ENCODE measurements at places on chromosomes 4 and X.

DNA sequence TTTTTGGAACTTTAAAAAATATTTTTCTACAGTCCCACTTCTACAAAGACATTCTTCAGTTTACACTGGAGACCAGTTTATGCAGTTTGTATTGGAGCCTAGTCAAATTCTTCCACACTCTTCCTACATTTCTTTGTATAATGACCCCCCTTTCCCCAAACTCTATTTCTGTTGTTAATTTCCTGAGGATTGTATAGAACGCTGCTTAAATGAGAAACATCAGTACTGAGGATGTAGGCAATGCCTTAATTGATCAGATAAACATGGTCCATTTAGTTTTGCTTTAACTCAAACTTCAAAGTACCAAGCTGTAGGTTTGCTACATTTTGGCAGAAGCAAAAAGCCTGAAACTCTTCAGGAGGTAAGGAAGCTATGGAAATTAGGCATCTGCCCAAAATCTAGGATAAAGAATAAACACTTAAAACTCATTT lies 155.5 kb downstream of the SLC7A11 start:
- DNase-seq: no peak

DNA sequence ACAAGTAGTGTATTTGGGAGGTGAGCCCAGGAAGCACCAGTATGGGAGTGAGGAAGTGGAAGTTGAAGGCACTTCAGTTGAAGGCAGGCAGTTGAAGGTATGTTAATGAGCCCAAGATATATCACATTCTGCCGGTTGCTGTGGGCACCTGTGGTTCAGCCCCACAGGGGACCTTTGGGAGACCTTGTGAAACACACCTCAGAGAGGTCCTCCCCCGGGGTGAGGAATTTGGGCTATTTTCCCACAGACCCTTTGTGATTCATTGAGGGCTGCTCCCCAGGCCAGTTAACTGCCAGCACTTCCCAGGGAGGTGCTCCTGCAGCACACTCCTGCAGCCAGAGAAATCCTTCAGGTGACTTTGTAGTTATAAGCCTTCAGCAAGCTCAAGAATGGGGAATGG lies 45.9 kb downstream of the PTCHD1 start:
- DNase-seq: no peak

- DNase-seq: no peak
These were observed 256.8 kb downstream of the DHRSX start for GRCh38 chrX:2243913-2244460.

DNA sequence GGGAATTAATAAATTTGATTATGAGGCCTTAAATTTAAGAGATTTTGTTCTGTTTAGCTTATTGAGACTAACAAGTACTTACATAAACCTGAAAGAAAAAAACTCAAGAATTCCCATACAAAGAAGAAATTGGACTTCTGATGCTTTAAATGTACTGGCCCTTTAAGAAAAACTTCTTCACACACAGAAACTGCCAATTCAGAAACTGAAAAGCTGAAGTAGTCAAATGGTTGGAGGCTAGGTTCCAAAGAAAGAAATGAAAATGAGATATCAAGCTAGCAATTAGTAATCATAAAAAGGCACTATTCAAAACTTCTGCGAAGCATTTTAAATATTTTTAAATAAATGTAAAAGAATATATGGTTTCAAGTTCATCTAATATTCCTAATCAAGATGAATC lies 151.3 kb downstream of the THOC2 start:
- no peak for DNase-seq

DNA sequence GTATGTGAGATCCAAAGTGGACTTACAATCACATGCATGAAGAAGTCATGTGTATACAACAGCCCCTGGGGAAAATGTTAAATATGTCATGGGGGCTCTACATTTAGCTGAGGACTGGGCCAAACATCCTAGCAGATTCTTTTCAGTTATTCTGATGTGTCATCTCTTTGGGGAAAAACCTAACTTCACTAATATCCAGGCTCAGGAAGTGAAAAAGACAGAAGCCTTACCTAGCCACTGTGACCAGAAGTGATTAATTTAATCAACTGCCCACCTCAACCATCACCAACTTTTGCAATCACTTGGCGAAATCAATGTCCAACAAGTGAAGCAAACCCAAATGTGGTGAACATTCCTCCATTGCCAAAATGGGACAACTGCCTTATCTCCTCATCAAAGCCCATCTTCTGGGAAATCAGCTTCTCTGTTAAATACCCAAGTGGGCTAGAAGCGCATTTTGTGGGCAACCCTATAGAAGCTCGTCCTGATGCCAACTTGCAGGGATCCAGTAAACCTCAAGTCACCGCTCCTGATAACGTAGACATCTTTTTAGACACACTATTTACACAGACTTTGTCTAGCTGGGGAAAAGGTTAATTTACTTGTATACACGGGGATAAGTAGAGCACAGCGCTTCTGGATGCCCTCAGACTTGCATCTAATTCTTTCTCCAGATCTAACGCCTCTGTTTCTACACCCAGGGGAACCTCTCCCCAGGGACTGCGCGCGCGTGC lies 1.4 kb upstream of the HHIP start:
- no peak for DNase-seq

DNA sequence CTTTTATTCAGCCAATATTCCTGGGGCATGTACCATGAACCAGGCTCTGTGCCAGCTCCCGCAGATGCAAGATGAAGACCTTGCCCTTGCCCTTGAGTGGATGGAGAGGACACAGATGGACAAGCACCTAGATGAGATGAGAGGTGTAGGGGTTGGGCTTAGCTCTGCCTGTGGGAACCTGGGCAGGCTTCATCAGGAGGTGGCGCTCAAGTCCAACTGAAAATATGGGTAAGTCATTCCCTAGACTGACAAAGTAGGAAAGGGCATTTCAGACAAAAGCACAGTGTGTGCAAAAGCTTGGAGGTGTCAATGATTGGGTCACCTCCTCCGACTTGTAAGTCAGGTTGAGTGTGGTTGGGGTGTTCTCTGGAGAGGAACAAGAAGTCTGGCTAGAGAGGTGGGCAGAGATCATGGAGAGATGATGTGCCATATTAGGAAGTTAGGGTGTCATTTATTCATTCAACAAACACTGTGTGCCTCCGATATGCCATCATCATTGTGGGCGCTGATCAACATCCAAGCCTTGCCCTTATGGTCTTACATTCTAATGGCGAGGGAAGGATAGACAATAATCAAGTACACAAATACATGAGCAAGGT lies 64.6 kb downstream of the ANAPC4 start:
- DNase-seq: no peak

DNA sequence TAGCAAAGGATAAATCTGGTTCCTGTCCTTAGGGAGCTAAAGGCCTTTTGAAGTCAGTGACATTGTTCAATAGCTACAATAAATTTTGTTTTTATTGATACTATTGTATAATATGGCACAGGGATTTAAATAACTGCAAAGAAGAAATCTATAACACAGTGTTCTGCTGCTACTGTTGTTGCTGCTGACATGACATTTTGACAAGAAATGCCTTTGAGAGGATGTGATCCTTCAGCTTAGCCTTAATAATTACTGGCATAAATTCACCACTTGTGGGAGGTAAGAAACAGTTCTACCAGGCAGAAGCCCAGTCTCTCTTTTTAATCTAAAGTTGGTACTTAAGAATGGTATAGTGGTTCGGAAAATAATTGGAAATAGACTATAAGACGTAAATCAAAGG lies 4.1 kb downstream of the SULT1E1 start:
- no peak for DNase-seq

DNA sequence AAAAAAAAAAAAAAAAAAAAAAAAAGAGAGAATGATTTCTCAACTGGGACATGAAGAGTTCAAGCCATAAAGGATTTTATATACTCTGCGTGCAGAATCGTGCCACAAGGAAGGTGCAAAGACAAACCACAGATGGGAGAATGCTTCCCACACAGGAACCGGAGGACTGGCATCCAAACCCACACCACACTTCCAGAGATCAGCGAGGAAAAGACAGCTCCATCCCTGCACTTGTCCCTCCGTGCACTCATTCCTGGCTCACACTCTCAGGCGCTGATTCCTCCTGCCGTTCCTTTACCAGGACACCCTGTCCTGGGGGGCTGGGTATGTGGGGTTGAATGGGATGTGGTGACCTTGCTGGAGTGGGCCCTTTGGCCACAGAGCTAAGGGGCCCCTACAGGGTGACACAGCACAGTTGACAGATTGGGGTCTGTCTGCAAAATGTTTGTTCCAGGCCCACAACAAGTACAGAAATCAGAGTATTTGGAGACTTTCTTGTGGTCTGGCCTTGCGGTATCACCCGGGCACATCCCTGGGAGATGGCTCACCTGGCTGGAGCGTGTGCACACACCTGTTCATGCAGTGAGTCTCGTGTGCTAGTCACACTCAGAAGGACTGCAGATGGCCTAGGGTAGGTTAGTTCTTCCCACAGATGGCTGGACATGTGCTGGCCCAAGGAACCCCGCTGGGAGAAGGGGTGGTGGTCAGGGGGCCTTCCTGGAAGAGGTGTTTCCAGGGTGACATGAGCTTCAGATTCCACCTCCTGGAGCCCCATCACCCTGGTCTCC lies 55.4 kb upstream of the GPR78 start:
- no peak for DNase-seq

- DNase-seq: no peak
These were observed 92.5 kb upstream of the BRS3 start for GRCh38 chrX:136395271-136395670.

GRCh38 chr4:87423317-87424098 lies 1.1 kb downstream of the NUDT9 start:
- no peak for DNase-seq

DNA sequence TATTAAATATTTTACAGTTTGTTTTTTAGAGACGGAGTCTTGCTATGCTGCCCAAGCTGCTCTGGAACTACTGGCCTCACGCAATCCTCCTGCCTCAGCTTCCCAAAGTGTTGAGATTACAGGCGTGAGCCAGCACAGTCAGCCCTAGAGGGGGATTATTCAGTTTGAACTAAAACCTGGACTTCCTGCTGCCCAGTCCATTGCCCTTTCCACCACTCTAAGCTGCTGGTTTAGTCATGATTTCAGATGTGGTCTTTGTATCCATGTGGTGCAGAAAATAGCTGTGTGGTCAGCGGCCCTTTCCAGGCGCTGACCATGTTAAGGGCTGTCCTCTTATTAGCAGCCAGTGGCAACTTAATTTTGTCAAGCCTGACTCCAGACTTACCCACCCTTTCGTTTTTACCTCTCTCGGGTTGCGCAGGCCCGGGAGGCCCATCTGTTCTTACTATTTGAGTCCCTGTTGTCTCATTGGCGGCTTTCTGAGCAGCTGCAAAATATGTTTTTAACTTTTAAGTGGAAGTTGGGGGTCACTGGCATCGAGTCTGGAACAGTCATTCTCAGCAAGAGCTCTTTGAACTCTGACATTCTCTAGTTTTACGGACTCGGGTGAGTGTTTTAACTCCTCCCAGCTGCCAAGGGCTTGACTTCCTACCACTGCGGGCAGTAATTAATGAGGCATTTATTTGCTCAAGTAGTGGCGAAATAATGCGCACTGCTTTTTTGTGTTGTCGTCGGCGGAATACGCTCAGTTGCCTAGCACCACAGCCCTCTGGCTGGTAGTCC lies 773 bp upstream of the VMA21 start:
- peak; percentile 13 for DNase-seq

DNA sequence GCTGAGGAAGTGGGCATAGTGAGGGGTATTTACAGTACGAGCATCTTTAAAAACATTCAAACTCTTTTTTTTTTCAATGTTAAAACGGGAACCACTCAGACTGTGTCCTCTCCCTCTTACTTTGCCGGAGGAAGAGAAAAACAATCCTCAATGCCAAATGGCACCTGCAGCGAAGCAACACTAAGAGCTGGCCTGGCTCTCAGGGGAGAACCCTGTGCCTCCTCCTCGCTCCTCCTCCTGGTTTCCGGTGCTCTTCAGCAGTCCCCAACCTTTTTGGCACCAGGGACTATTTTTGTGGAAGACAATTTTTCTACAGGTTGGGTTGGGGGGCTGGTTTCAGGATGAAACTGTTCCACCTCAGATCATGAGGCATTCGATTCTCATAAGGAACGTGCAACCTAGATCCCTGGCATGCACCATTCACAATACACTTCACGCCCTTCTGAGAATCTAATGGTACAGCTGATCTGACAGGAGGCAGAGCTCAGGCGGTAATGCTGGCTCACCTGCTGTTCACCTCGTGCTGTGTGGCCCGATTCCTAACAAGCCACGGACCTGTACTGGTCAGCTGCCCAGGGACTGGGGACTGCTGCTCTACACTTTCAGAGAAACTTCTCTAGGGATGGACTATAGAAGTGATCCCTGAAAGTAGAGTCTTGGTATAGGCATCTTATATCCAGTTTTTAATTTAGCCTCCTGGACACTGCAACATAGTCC lies 404.1 kb downstream of the RAPGEF2 start:
- no peak for DNase-seq

GRCh38 chr4:16730522-16731205 lies 167.8 kb downstream of the LDB2 start:
- DNase-seq: no peak

- no peak for DNase-seq
These were observed 349.9 kb upstream of the KLF3 start for GRCh38 chr4:38313999-38314561.

DNA sequence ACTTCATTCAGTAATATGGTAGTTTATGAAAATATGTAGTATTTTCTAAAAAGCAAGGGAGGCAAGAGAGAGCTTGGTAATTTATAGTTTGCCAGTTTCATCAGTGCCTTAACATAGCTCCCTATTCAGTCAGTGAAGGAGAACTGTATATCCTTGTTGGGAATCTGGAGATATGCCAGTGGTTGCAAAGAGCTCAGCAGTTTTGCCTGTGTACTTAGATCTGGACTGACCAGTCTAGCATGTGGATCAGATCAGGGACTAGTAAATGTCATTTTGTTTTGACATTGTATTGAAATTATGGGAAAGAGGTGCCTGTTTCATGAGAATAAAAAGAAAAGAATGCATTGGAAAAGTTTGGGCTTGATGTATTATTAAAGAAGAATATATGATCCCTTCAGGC lies 88.6 kb downstream of the ZIC3 start:
- no peak for DNase-seq

DNA sequence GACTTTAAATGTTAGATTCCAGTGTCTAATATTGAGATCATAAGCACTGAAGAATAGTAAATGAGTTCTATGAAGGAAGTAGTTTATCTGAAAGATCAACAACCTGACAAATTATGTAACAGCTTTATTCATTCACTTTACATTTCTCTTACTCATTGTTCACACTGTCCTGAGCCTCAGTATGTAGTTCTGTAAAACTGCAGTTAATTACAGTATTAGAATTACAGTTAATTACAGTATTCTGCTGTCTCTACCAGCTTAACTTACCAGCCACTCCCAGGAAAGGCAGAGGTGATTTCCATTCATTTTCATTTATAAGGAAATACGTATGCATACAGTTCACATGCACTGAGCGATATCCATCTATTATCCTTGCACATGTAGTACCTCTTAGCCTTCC lies 32.7 kb downstream of the NFKB1 start:
- DNase-seq: no peak

DNA sequence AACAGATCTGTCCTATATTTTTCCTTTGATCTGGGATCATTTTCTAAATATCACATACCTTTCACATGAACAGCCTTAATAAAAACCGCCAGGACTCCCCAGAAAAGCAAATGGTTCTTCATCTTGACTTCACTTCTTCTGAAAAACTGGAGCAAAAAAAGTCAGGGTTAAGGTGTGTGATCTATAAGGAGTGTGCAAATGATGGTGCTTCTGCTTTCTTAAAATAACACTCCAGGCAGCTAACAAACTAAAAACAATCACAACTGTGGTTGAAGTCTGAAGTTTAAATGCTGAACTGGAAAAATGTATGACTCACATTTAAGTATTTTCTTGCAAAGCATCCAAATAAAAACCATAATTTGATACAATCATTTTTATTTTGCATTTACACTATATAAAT lies at the start of gene JCHAIN:
Gene JCHAIN (minus strand): TSS at position 140 of the 400 bp plus-strand sequence. CDS start 18 bp downstream, at position 122.
- no peak for DNase-seq

All from non-pigmented ciliary epithelial cell (primary cell).